CD4-positive, alpha-beta T cell treated with Interleukin-21 for 1 hour (primary cell): ENCODE measurements at places on chromosomes 6 and 20.

- no peak for DNase-seq
Measured at GRCh38 chr6:70693887-70694286, 26.2 kb downstream of the SMAP1 start.

DNA sequence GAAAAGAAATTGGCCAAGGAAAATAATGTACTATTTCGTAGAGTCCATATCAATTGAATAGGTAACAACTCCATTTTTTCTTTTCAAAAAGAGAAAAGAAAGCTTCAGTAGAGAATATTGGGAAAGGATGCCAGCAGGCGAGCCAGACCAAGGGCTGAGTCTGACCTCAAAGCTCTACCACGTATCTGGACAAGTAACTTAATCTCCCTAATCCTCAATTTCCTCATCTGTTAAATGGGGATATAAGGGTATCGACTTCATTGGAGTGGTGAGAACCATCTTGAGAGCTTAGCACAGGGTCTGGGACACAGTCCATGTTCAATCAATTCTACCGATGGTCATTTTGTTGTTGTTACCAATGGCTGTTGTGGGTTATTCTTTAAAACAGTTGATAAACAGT, 63.2 kb upstream of the TBC1D7 start:
- no peak for DNase-seq

GRCh38 chr6:1624851-1625781, 15.4 kb downstream of the FOXC1 start:
- no peak for DNase-seq

DNA sequence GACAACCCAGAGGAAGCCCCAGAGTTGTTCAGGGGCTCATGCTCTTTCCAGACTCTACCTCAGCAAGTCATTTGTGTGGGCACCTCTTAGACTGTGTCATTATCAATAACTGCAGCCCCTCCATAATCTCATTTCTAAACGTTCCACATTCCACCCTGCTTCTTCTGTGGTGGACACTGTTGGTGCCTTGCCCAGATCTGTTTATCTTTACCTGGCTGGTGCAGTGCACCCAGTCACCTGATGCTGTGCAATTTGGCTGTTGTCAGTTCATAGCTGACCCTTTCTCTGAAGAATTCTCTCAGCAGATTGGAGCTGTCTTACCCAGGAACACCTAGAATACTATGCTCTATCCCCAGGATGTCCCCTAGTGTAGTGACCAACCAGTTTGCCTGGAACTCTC, 80.0 kb downstream of the ATRN start:
- no peak for DNase-seq
